ENCODE measurements at places on chromosomes 12 and 14. TPM values are rescaled to one million over a fixed set of nuclear protein-coding genes. Genes with fewer than 3 reads are reported as not detected.

The ZNF740 gene
- total RNA-seq, result 5.9 TPM

The GLIPR1L1 gene
- total RNA-seq, result not detected

The SYNJ2BP gene
- 7.9 TPM for total RNA-seq

The LRRC9 gene
- total RNA-seq, result not detected

The SLC4A8 gene
- total RNA-seq, result 2.1 TPM
